ENCODE measurements at places on chromosomes 6 and 20.

- DNase-seq = no peak
Measured at GRCh38 chr6:137734005-137734874, 132.8 kb upstream of the TNFAIP3 start.

- no peak for DNase-seq
Measured at GRCh38 chr20:34941226-34941625, 14.4 kb downstream of the GSS start.

- no peak for DNase-seq
Measured at GRCh38 chr6:14555804-14556203, 438.2 kb downstream of the CD83 start.

DNA sequence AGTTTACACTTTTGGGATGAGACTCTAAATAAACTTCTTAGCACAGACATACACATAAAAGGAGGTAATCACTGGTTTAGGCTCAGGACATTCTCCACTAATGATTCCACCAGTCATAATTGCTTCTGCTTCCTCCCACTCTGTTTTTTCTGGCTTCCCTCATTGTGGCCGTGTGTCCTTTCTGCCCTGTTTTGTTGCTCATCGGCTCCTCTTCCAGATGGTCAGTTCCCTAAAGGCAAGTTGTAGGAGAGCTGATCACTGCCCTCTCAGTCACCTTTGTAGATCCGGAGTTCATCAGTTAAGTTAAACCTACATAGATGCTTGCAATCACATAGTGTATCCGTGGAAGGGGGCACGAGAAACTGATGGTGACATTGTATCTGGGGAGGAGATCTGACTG, 200.5 kb upstream of the ARG1 start:
- no peak for DNase-seq

DNA sequence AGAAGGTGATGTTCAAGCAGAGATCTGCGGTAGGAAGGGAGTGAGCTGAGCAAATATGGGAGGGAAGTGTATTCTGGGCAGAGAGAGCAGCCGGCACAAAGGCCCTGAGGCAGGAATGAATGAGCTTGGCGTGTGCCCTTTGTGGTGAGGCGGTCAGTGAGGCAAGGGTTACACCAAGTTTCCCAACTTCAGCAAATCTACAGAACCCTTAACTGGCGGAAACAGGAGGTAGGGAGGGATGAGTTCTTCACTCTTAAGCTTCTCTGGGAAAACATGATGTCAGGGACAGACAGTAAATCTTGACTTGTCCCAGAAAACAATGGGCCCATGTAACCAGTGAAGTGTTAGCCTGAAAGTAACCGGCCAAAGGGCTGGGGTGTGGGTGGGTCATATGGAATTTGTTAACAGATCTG, 97.1 kb upstream of the PTPN1 start:
- DNase-seq = no peak

All from anterior cingulate cortex (tissue), 58 donors.